ENCODE measurements at places on chromosomes 11 and 22.

- no peak for DNase-seq
Observed at GRCh38 chr11:61577383-61578118, 3.3 kb downstream of the SYT7 start.

DNA sequence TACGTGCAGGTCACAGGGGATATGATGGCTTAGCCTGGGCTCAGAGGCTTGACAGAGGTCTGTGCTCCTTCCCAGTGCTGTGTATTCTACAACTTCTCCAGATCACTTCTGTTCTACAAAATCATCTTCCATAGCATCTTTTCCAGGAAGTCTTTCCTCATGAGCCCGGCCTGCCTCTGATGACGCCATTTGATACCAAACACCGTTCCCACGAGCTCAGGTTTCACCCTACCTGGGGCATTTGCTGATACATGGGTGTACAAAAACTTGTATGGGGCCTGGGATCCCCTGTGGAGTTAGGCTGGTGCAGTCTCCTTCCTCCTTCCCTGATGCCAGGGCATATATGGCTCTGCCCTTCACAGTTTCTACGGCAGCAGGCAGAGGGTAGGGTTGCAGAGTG, 78.7 kb downstream of the NECTIN1 start:
- no peak for DNase-seq

- DNase-seq = no peak
Observed at GRCh38 chr11:26950260-26950719, 43.6 kb upstream of the FIBIN start.

GRCh38 chr11:68066742-68067141, 27.9 kb downstream of the TCIRG1 start:
- DNase-seq = no peak

GRCh38 chr22:29096736-29097669, 24.2 kb downstream of the KREMEN1 start:
- DNase-seq = no peak

- no peak for DNase-seq
Observed at GRCh38 chr11:2095198-2095520, 44.0 kb downstream of the IGF2 start.

- DNase-seq = no peak
Observed at GRCh38 chr11:70040452-70040851, 37.7 kb upstream of the ANO1 start.

DNA sequence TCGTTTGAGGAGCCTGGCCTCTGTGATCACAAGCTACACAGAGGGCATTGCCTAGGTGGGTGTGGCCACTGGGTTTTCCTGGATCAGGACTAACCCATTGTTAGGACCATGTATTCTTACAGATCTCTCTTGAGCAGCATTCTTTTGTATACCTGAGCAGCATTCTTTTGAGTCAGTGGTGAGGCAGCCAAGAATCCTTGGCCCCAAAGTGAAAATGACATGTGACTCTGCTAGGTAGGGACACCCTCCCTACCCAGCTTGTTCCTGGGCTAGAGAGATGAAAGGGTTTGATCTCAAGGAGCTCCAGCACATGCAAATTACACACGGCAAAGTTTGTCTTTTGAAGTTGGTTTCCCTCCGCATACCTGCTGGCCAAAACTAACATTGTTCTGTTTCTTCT, 55.0 kb upstream of the HORMAD2 start:
- no peak for DNase-seq

DNA sequence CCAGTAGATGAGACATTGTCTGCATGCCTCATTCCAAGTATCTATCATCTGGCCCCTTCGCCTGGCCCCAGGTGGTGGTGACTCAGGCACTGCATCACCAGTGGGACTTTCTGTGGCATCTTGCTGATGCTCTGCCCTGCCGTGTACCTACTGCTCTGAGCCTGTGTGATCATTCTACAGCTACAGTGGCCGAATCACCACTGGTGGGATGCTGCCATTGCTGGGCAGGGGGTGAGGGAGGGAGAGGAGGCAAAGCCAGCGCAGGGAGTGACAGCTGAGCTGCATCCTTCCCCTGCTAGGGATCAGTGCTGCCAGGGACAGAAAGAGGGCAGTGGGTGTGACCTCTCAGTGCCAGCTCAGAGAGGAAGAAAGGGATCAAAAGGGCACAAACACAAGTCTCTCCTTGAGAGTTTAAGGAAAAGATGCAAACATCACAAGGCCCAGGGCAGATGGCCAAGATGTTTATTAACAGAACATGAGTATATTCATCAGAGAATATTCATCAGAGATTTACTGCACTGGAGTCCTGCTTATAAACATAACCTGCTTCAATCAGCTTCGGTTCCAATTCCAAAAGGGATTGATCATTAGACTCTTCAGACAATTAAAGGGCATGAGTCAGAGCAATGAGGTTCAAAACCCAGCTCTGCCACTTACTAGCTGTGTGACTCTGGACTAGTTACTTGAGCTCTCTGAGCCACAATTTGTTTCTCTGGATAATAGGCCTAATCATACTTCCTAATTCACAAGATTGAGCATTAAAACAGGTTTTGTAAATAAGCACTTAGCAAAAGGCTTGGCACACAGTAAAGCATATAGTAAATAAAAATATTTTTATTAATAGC, 109.8 kb downstream of the NAT10 start:
- no peak for DNase-seq

GRCh38 chr22:42324990-42325710, 54.7 kb upstream of the TCF20 start:
- DNase-seq = no peak

DNA sequence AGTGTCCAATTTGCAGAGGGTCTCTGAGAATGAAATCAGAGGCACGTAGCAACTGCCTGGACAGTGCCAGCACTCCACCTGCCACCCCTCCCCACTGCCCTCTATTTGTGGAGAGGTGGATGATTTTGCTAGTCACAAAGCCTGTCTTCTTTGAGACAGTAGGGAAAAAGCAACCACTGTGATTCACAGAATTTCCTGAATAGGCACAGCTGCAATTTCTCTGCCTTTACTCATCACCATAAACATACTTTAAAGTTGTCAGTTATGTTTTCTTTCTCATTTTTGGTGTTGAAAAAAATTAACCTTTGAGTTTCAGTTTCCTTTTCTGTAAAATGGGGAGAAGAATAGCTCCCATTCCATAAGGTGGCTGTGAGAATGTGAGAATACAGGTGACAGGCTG, 134.3 kb downstream of the TEAD1 start:
- no peak for DNase-seq

DNA sequence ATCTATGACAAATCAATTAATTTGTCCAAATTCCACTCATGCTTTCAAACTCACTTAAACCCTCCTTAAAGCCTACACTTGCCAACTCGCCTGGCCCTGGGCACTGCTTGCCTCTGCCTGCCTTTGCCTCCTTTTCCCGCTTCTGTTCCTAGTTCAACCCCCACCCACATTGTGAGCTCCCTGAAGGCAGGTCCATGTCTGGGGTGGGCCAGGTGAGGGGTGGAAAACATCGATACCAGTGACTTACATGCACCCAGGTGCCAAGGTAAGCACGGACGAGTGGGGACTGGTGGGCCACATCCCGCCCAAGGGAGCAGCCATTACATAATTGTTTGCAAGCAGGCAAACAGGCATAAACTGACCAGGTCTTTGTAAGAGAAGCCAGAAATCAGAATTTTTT, 146.2 kb downstream of the ST3GAL4 start:
- no peak for DNase-seq

GRCh38 chr22:22670076-22670795, 25.8 kb downstream of the GGTLC2 start:
- DNase-seq = no peak

- DNase-seq = no peak
Observed at GRCh38 chr11:134691985-134692384, 279.9 kb upstream of the B3GAT1 start.

DNA sequence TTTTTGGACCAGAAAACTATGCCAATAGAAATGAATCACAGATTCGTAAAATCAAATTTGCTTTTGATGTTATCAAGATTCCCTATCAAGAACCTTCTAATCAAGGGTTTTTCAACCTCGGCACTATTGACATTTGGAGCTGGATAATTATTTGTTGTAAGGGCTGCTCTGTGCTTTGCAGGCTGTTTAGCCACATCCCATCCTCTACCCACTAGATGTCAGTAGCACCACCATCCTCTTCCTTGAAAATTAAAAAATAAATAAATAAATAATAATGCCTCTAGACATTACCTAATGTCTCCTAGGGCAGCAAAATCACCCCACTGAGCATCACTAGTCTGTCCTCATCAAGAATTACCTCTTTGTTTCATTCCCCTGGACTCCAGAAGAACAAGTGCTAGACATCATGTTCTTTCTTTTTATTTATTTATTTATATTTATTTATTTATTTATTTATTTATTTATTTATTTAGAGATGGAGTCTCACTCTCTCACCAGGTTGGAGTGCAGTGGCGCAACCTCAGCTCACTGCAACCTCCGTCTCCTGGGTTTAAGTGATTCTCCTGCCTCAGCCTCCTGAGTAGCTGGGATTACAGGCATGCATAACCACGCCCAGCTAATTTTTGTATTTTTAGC, 744.7 kb downstream of the KCNA4 start:
- DNase-seq = no peak
